ENCODE measurements at places on chromosomes 6 and 20.

DNA sequence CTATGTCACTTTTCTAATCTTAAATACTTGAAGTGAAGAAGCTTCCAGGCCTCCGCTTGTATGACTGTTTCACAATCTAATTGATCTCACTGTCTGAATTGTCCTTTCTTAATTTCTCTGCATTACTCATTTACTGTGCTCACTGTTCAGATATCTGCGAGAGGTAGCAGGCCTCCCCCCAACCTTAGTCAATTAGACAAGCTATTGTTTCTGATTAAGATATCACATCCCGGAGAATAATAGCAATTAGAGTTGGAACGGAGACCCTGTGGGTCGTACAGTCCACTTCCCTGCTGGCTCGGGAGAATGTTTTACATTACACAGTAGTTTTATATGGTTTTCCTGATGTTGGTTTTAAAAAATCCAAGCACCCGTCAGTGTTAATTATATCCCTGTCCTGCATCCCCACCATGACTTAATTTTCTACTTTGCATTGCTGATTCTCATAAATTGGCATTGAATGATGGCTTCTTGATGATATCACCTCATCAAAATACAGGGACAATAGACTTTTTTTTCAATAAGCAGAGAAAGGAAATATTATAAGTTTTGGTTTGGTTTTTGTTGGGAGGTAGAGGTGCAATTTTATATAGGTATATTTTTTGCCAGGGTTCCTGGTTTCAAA, 178.7 kb upstream of the TSHZ2 start:
- DNase-seq: no peak

DNA sequence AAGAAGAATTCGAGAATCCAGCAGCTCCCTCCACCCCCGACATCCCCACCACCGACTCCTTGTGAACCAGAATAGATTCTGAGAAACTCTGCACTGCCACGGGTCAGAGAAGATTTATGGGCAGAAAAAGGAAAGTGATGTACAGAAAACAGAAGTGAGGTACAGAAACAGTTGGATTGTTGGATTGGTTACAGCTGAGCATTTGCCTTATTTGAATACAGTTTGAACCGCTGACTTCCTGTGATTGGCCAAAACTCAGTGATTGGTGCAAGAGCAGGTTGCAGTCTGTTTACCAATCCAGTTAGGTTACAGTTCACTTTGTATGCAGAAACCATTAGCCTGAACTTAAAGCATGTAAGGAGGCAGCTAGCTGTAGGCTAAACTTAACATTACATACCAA, 131.2 kb upstream of the HDDC2 start:
- no peak for DNase-seq

GRCh38 chr6:155126727-155127439, 131.8 kb downstream of the TIAM2 start:
- DNase-seq: peak; percentile 26

GRCh38 chr6:137706083-137706750, 160.8 kb upstream of the TNFAIP3 start:
- DNase-seq: no peak

GRCh38 chr20:32404017-32404416, 45.9 kb downstream of the ASXL1 start:
- DNase-seq: no peak

- DNase-seq: no peak
Measured at GRCh38 chr20:36060676-36061075, 92.3 kb downstream of the CNBD2 start.

GRCh38 chr20:2698912-2699311, 6.3 kb downstream of the EBF4 start:
- DNase-seq: no peak

DNA sequence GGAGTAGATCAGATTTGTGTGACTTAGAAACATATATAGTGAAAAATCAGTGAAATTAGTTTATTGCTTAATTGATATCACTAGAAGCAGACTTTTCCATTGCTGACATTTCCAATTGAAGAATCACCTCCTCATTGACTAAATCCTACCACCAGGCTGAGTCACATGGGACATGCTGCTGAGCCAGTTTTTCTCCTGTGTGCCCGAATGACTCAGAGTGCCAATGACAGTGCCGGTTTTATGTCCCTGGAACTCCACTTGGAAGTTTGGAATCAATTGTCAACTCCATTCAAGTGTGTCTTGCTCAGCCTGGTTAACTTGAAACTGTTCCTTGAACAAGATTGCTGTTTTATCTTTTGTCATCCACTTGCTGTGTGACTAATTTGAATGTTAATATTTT, 316.1 kb upstream of the PRDM1 start:
- DNase-seq: no peak

DNA sequence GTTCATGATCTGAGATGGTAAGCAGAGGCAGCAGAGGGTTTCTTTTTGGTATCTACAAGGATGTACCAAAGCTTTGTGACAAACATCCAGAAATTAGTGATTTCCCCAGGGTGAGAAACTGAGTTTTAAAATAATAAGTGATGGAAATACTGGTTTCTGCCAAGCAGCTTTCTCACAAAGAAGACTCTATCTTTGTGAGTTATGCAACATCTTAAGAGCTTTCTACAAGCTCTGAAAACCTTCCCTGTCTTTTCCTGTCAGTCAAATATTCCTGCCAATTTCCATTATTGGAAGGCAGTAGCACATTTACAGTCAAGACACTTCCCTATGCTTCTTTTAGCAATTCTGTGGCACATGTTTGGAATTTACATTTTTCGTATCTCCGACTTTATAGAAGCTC, 264.7 kb upstream of the SPTLC3 start:
- no peak for DNase-seq

DNA sequence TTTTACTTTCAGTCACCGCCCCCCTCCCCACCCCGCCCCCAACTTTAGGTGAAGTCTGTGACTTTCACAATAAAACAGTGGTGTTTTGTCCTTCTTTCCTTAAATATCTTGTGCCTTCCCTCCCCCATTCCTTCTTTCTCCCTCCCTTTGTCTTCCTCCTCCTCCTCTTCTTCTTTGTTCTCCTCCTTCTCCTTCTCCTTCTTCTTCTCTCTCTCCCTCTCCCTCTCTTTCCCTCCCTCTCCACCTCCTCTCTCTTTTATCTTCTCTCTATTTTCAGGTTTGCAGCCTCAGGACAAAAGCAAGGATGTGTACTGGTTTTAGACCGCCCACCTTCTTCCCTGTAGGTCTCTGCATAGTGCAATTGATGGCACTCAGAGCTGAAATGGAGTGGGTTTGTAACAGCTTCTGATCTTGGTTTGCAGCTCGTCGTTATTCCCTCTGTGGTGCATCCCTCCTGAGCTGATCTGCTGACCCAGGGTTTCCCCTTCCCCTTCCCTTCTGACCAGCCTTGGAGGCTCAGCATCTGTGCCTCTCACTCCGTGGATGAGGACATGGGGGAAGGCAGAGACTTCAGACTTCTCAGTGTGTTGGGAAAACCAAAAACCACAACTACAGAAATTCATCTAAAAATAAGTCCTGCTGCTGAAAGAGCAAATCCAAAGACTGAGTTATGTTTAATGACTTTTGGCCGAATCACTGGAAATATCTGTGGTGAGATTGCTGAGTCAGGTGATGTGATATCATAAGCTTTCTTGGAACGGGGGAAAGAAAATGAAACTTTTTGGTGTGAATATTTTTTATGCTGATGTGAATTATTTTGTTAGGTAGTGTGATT, 6.9 kb downstream of the VGLL2 start:
- DNase-seq: no peak

DNA sequence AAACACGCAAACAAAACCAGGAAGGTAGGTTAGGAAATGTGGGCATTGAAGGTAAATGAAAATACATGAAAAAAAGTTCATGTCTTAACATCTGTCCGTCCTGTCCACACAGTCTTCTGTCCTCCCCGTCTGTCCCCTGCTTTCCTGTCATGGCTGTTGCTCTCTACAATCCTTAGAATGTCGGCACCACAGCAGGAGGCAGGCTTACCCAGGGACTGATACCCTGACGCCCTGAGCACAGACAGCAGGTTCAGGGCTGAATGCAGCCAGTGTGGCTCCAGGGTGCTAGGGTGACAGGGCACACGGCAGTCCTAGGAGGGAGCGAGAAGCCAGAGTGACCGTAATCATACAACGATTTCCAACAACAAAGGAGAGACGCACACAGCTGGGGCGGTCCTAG, 123.7 kb downstream of the IRF4 start:
- no peak for DNase-seq

DNA sequence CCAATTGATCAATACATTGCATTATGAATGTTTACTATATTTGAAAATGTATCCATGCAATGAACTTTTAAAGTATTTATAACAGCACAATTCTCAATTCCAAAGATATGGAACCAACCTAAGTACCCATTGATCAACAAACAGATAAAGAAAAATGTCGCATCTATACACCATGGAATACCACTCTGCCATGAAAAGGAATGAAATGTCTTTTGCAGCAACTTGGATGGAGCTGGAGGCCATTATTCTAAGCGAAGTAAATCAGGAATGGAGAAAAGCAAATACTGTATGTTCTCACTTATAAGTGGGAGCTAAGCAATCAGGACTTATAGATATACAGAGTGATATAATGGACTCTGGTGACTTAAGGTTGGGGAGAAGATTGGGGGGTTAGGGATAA, 22.9 kb downstream of the SRPK1 start:
- DNase-seq: no peak

GRCh38 chr20:41426976-41427375, 60.4 kb upstream of the EMILIN3 start:
- no peak for DNase-seq

DNA sequence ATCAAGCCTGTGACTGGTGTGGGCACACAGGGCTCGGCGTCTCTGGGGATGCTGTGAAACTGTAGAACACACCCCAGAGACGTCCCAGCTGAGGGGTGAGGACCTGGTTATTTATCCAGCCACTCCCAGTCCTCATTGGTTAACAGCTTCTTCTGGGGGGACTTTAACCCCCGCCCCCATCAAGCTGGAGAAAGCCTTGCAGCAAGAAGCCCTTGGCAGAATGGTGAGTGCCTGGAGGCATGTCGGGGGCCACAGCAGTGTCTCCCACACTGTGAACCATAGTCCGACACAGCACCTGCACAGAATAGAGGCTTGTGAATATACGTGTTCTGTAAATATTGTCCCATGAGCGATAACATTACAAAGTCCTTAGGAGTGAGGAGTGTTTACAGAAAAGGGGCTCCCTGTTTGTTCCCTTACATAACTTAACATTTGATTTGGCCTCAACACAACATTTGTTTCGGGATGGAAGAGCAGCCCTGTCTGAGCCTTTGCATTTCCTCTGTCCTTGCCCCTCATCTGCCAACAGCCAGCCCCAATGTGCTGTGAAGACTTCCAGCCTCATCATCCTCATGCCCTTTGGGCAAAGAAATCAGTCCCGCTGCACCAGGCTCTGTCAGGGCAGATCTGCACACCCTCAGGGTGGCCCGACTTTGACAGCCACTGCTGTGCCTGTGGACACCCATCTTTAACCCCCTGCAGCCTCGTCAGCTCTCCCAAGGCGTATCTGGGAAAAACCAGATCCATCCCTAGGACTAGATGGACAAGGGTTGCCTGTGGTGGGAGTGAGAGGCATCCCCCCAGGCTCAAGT, 2.2 kb upstream of the RRBP1 start:
- DNase-seq: no peak

GRCh38 chr6:89655122-89655521, 16.6 kb upstream of the LYRM2 start:
- DNase-seq: no peak

- DNase-seq: no peak
Measured at GRCh38 chr20:58993332-58994248, 12.5 kb downstream of the NELFCD start.

GRCh38 chr6:45086360-45087084, 241.6 kb upstream of the RUNX2 start:
- DNase-seq: no peak

DNA sequence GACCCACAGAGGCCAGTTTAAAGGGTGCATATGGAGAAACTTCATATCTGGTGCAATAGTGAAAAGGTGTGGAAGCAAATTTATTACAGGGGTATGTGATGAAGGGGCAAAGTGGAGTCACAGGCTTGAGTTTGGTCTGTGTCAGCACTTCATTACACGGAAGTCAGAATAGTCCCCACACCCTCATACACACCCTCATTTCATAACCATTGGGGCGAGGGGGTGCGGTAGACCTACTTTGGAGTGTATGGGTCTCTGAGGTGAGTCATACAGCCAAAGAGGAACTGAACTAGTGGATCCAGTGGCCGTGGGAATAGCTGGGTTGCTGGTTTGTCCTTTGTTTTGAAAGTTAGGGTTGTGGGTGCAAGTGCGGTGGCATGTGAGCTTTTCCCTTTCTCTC, 3.3 kb downstream of the TM9SF4 start:
- DNase-seq: no peak

GRCh38 chr6:141415896-141416295, 716.8 kb upstream of the GJE1 start:
- no peak for DNase-seq

- no peak for DNase-seq
Measured at GRCh38 chr6:64143101-64143500, 507.5 kb downstream of the PHF3 start.

GRCh38 chr6:128580224-128581110, 60.1 kb upstream of the PTPRK start:
- no peak for DNase-seq

GRCh38 chr6:85092226-85092625, 327.8 kb upstream of the TBX18 start:
- DNase-seq: no peak

GRCh38 chr20:7967199-7967844, 27.1 kb upstream of the HAO1 start:
- DNase-seq: no peak

GRCh38 chr6:95231416-95231815, 345.9 kb upstream of the MANEA start:
- DNase-seq: no peak

- no peak for DNase-seq
Measured at GRCh38 chr20:6122873-6123648, at the start of gene FERMT1. Gene FERMT1 (minus strand): TSS chr20:6123030. CDS start chr20:6119554, 3,476 bp downstream.

- no peak for DNase-seq
Measured at GRCh38 chr6:88137915-88138314, 28.2 kb downstream of the CNR1 start.

GRCh38 chr6:2652611-2653010, 98.1 kb downstream of the MYLK4 start:
- no peak for DNase-seq

DNA sequence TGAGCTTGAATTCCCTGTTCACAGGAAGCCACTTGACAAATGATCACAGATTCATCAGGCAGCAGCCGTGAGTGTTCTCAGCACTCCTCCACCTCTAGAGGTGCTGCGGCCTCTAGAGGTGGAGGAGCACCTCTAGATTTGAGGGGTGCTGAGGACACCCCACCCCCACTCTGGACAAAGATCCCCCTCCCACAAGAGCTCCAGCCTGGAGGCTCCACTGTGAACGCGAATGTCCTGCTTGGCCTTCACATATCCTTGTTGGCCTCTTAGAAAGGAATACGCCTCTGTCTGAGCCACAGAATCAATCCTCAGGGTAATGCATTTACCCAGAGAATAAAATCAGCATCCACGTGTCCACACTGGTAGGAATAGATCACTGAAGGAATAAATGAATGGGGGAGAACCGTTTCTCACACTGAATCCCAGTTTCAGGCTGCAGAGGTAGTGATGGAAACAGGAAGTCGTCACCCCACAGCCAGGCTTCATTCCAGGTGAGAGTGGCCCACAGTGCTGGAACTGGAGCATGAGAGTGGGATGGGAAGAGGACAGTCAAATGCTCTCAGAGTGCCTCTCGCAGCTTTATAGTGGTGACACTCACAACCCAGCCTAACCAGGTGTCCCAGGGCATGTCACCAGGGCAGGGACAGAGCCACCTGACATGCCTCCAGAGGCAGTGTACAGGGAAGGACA, 16.6 kb downstream of the NPEPL1 start:
- DNase-seq: no peak

- DNase-seq: peak; percentile 18
Measured at GRCh38 chr6:128725271-128726233, 157.4 kb upstream of the LAMA2 start.

- DNase-seq: no peak
Measured at GRCh38 chr6:149451376-149452036, 33.3 kb downstream of the ZC3H12D start.

Measured in activated CD4-positive, alpha-beta T cell treated with anti-CD3 and anti-CD28 coated beads for 4 hours (primary cell).